ENCODE measurements at places on chromosomes 1 and 21. TPM values are rescaled to one million over a fixed set of nuclear protein-coding genes. Genes with fewer than 3 reads are reported as not detected.

ADAMTSL4 gene
- 0.80 TPM for total RNA-seq

GRCh38 chr1:103460511-103460910 lies 65.0 kb upstream of the RNPC3 start:
- DNase-seq = no peak

DNA sequence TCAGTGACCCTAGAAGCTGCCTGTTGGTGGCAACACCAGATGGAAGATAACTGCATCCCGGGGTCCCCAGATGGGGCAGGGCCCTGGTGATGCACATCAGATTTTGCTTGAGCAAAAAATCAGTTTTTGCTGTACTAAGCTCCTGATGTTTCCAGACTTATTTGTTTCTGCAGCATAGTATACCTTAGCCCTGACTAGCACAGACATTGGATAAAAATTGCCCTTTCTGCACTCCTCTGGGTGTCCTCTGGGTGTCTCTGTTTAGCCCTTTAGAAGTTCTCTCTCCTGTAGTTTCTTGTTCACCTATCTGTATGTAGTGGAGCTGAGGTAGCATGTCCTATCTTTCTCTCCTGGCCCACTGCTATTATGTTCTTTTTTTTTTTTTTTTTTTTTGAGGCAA lies 30.3 kb upstream of the PLA2G2C start:
- no peak for DNase-seq

PKNOX1 gene
- total RNA-seq = 20.3 TPM

DNA sequence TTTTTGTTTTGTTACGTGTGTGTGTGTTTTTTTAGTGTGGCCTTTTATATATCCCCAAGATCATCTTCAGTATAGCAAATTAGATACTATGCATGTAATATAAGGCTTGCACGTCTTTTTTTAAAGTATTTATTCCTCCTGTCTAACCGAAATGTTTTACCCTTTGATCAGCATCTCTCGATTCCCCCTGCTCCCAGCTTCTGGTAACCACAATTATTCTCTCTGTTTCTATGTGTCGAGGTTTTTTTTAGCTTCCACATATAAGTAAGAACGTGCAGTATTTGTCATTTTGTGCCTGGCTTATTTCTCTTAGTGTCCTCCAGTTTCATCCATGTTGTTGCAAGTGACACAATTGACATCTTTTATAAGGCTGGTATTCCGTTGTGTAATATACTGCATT lies 18.7 kb downstream of the CEP85 start:
- DNase-seq = no peak

DNA sequence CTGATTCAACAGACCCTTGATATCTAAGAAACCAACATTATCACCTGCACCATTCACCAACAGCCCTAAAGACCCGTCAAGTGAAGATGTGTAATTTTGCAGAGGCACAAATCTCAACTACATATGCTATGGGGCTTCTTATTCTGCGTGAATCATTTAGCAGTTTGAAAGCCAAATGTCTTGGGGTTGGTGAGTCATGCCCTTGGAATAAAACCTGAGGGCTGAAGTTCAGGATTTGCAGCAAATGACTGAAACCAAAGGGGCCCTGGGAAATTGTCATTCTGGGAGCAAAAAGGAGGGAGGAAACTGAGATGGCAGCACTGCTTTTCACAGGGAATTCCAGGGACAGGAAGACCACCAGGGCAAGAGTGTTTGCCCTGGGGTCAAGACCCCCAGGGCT lies 79.2 kb upstream of the TNR start:
- DNase-seq = no peak

IL12RB2 gene
- 1.3 TPM for total RNA-seq

DNA sequence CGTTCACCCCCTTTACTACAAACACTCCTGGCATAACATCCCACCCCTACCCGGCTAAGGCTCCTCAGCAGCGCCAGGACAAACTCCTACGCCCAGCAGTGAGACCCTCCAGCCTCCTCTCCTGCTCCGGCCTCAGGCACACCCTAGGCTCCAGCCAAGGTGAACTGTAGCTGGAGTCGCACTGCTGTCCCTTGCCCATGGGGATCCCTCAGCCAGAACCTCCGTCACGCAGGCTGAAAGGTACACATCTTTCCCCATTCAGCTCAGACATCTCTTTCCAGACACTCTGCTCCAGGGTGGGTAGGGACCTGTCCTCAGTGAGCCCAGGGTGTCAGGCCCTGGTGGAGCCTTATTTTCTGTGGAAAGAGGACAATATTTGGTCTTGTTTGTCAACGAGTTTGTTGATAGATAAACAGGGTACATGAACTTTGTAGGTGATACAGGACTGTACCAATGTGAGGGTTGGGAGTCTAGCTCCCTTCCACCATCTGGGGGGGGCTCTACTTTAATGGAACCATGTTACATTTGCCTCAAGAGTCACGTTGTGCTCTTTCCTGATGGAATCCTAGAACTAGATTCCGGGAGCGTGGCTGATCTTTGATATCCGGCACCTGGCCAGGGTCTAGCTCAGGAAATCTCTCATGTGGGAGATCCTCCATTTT lies 56.5 kb upstream of the SSBP3 start:
- no peak for DNase-seq

DNA sequence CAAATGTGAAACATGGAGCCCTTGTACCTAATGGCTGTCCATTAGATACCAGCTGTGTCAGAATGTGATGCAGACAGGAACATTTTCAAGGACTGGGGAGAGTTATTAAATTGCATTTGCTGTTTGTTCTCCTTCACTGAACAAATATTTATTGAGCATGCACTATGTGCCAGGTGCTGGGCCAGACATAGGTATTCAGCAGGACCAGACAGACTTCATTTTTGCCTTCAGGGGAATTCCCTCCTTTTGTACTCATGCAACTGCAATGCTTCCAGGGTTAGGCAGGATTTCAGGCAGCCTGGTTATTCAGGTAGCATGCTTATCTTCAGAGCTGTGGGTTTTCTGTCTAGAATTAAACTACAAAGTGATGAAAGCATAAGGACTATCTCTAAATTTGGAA lies 64.2 kb upstream of the SMYD2 start:
- no peak for DNase-seq

SLC30A2 gene
- total RNA-seq = not detected

B3GALT5 gene
- 7.8 TPM for total RNA-seq

SMIM1 gene
- total RNA-seq = 3.6 TPM

DNA sequence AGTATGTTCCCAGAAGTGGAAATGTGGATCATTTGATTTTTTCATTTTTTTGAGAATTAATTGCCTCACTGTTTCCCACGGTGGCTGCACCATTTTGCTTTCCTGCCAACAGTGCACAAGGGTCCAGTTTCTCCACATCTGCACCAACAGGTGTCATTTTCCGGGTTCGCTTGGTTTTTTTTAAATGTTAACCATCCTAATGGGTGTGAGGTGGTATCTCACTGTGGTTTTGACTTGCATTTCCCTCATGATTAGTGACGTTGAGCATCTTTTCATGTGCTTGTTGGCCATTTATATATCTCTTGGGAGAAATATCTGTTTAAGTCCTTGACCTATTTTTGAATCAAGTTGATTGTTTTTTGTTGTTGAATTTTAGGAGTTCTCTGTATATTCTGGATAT lies 3.0 kb downstream of the COL6A2 start:
- no peak for DNase-seq

MIS18A gene
- 31.4 TPM for total RNA-seq

DNA sequence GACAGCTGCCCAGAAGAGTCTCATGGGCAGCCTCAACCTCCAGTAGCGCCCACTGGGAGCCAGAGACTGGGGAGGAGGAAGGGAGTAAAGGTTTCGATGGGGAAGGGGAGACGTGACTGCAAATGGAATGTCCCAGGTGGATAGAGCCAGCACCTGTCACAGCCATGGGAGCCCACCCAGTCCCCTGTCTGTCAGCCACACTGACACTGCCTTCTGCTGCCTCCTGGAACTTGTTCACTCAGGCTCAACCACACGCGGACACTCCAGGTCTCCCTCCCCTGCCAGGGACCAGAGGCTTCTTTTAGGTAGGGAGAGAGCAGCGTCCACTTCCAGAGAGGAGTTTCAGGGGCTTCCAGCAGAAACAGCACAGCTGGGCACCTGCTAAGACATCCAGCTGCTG lies 346.3 kb downstream of the NPHP4 start:
- DNase-seq = no peak

DNA sequence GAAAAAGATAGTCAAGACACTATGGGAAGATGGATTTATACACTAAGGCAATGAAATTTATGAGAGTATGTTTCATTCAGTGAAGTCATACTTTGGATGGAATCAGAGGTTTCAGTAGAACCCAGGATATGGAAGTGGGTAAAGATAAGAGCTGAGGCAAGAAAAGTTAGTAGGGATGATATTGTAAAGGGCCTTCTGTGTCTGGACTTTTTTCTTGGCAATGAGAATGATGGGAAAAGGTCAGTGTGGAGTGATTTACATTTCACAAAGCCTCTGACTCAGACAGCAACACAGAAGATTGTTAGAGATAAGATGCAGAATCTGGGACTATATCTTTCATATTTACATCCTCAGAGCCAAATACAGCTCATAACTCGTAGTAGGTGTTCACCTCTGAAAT lies 32.1 kb downstream of the SH3BGR start:
- DNase-seq = no peak

ABCG1 gene
- not detected for total RNA-seq
